Stimulated activated naive CD4-positive, alpha-beta T cell (primary cell): ENCODE measurements at places on chromosomes 7 and 10.

GRCh38 chr7:45663167-45663921 lies 89.2 kb downstream of the ADCY1 start:
- DNase-seq: no peak

- no peak for DNase-seq
Measured at GRCh38 chr10:12382956-12383531, 33.7 kb downstream of the CAMK1D start.

DNA sequence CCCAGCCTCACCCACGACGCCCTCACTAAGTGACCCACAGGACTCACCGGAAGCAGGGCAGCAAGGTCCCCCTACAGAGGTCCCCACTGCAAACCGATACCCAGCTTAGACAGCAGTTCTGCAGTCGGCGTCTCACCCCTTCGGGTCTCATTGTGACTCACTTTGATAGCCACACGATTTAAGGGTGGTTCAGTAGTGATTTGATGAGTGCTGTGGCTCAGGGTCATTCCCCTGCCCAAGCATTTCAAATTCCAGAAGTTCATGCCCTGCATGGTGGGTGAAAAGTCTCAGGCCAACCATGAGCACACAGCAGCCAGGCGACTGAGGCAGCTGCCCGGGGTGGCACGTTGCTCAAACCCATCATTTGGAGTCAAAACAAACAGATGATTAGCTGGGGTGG lies 93.2 kb downstream of the EGFR start:
- DNase-seq: no peak

DNA sequence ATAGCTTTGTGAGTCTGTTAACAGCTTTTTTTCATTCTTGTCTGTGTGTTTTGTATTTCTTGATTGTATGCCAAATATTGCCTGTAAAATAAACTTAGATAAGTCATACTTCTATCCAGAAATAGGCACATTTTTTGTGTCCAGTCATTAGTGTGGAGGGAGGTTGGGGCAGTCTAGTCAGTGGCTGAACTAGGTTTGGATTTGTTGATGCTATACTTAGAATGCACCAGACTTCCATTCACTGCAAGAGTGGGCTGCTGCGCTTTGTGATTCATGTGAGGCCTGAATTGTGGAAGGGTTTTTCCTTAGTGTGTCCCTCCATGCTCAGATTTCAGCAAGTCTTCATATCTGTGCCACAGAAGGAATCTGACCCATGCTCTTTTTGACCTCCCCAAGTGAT lies 50.0 kb downstream of the TRUB1 start:
- no peak for DNase-seq

DNA sequence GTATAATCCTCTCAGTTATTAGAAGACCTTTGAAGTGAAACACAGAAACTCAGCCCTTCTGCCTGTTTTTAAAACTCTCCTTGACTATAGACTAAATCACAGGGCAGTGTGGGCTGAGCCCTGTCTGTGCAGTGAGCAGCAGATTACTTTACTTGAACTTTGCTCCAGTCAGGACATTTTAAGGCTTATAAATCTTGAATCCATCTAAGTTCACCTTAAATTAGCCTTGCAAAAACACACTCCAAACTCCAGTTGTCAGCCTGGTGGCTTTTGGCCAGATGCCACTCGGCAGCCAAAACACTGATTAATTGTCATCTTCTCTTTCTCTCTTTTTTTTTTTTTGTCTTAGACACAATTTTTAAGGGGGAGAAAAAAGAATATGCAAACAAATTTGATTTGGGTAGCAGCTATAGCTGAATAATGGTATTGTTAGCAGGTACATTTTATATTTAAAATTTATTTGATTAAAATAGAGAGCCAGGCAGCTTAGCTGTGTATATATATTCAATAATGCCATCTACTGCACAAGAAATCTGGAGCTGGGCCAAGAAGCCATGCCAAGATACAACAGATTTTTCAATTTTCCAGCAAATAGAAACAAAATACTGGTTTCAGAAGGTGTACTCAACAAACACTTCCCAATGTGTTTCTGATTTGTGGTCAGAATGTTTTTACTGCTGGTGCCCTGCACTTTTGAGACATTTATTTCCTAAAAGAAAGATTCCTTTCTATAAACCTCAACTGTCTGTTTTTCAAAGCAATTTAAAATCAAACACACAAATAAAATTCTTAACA lies 247.7 kb downstream of the TFEC start:
- DNase-seq: no peak

DNA sequence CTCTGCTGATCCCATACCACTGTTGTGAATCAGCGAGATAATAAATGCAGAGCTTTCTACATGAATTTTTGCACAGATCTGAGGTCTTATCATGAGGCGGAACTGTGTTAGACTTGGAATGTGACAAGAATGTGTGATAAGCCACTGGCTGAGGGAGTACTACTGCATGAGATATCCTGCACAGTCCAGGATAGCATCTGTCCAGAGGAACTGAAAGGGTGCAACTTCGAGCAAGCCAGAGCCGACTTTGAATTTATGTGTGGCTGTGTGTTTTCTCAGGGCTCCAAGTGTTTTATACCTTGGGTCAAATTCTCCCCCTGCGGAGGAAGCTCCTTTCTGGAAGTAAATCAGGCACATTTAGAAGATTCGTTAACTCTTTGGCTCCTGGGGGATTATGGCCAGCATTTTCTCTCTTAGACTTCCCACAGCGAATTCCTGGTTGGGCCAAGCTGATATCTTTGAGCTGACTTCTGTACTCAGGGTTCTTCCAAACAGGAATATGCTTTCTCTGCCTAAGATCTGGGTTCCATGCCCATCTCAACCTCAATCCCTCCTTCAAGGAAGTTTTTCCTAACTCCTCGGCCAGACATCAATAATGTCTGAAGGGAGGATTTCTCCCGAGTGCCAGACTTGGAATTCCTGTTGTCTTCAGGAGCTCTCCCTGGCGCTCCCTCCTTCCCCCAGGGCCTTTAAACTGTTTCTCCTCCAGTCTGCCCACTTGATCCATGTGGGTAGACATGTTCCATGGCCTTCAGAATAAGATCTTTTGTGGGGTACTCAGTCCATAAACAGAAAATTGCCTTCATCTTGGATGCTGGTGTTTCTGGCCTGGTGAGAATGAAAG lies 2.5 kb upstream of the MEST start:
- DNase-seq: no peak

DNA sequence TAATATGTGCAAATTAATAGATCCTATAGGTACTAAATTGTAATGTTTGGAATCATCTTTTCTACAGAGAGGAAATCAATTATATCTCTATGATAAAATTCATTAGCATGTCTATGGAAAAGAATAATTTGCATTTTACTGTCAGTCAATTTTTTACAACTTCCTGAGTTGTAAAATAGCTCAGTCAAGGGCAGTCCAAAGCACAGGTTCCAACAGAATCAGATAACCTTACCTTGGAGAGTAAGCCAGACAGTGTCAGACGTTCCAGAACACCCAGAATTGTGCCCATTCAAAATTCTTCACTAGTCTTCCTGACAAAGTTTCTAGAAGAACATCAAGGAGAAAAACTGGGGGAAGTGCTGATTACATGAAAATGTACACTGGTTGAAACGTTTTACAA lies 31.1 kb upstream of the IMMP2L start:
- DNase-seq: no peak

- DNase-seq: no peak
Measured at GRCh38 chr10:95350219-95350829, 59.5 kb upstream of the PDLIM1 start.

DNA sequence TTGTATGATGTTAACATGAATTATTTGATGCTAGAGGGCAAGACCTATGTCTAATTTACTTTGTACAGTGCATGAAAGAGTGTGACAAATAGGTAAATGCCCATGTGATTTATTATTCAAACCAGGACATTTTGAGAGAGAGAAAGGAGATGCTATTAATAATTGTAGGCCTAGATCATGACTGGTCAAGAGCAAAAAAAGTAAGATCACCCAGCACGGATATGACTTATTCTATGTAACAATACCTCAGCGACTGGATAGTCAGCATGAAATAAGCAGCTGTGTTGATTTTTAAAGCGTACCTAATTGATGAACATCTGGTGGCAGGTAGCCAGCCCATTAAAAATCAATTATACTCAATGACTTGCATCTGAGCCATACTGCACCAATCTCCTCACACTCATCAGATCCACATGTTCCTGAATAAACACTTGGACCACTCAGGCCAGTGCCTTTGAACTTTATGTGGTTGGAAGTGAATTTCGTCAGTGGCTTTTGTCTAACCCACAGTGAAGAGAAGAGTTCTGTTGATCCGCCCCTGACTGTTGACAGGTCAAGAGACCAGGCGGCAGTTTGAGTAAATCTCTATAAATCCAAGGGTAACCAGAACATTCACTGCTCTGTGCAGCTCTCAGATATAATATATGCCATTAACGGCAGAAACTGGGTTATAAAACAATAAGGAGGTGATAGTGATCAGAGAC lies 435.3 kb downstream of the MDFIC start:
- DNase-seq: no peak
